ENCODE measurements at places on chromosomes 7 and 10.

GRCh38 chr7:6889252-6889812, 63.3 kb upstream of the CCZ1B start:
- no peak for DNase-seq

GRCh38 chr7:29319719-29320521, 125.3 kb downstream of the CHN2 start:
- DNase-seq, result no peak

GRCh38 chr10:107502229-107502985, 337.9 kb upstream of the SORCS1 start:
- DNase-seq, result no peak

- no peak for DNase-seq
Measured at GRCh38 chr10:58764087-58764747, 251.5 kb downstream of the BICC1 start.

GRCh38 chr10:44051584-44052385, 333.1 kb downstream of the CXCL12 start:
- no peak for DNase-seq

- no peak for DNase-seq
Measured at GRCh38 chr10:113663142-113663541, 699 bp downstream of the NRAP start.

DNA sequence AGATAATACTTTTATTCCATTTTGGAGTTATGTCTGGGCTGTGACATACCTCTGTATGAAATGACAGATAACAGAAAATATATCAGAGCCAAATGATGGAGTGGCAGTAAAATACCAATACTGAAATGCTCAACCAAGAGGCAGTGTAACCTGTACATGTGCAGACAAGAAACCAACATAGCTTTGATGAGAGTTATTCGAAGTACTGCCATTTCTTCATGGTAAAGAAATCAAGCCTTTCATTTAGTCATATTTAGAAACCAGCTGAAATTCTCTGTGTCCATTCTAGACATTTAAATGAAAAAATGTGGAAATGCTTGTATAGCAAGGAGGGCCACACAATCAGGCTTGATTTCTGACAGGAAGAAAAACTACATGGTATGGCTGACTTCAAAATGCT, 127.1 kb upstream of the PTPRZ1 start:
- DNase-seq, result no peak

GRCh38 chr7:152615031-152615741, 60.8 kb downstream of the XRCC2 start:
- DNase-seq, result no peak

GRCh38 chr7:107432261-107432660, 37.6 kb upstream of the GPR22 start:
- no peak for DNase-seq

DNA sequence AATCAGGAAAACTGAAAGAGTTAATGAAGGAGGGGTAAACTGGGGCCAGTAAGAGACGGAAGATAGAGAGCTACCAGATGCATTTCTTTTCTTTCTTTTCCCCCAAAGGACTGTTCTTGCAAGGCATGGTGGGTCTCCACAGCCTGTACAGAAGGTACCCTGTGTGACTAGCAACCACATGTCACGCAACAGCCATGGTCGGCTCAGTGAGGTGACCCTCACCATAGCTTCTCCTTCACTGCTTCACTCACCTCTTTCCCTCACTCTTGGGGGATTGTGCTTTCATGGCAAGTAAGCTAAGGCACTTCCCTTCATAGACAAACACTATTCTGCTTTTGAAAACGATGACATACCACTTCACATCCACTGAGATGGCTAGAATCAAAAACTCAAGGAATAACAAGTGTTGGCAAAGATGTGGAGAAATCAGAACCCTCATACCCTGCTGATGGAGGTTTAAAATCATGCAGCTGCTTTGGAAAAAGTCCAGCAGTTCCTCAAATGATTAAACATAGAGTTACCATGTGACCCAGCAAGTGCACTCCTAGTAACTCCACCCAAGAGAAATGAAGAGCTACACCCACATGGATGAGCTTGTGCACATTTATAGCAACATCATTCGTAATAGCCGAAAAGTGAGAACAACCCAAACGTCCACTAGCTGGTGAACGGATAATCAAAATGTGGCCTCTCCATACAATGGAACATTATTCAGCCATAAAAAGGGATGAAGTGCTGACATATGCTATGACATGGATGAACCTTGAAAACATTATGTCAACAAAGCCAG, 3.8 kb upstream of the INSIG1 start:
- DNase-seq, result no peak

GRCh38 chr7:140003913-140004382, 58.8 kb downstream of the PARP12 start:
- DNase-seq, result no peak

DNA sequence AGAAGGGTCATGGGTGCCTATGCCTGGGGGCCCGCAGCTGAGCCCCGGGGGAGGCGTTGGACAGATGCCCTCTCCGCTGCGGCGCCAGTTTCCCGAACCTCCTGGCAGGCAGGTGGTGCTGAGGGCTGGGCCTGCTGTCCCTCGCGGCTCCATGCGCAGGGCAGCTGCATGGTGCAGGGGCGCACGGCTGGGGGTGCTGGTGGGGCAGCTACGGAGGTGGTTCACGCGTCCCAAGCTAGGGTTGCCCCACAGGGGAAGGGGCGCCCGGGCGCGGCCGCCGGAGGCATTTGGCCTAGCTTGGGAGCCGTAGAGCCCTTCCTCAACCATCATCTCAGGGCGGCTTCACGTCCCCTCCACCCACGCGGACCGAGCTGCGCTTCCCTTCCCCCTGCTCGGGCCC, 146.0 kb downstream of the CCDC201 start:
- DNase-seq, result no peak

GRCh38 chr7:55326081-55326835, 38.9 kb upstream of the LANCL2 start:
- no peak for DNase-seq

DNA sequence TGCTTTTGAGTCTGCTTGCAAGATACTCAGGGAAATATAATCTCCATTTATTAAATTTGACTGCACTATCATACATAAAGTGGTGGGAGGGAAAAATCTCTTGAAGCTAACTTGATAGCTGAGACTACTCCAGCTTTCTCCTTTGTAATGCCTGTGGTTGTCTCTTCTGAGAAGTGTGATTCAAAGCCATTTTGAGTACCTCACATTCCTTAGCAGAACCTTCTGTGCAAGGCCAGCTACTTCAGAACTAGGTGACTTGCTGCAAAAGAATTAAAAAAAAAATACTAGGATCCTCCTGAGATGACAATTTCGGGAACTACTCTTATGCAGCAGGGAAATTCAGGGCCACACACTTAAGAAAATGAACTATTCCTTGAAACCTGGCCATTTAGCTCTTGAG, 294.8 kb downstream of the MDFIC start:
- DNase-seq, result no peak

GRCh38 chr10:113108194-113108835, 158.3 kb downstream of the TCF7L2 start:
- no peak for DNase-seq

DNA sequence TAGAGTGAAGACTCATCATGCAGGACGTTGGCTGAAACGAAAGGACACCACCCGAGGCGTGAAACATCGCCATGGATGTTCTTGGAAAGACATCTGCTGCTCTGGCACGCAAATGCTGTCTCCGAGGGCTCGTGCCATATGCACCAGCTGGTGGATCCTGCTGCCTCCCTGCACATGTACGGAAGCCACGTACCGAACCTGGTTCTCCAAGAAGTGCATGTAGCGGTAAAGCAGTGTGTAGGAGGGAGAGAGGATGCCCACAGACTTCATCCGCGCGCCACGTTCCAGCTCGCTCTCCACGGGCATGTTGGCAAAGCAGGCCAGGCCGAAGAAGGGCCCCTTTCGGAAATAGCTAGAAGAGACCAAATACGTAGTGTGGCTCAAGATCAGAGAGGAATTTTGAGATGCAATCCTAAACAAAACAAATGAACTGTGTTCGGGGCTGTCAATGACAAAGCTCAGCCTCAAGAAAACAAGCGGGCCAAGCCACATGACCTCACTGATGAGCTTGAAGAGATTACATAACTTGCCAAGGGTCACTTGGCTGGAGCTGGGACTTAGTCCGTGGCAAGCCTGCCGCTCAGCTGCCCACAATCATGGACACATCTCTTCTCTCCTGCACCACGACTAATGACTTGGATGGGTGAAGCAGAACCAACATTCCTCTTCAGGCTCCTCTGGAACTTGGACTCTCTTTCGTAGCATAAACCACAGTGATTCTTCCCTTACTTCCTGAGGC, 16.5 kb downstream of the DENND11 start:
- DNase-seq, result no peak

DNA sequence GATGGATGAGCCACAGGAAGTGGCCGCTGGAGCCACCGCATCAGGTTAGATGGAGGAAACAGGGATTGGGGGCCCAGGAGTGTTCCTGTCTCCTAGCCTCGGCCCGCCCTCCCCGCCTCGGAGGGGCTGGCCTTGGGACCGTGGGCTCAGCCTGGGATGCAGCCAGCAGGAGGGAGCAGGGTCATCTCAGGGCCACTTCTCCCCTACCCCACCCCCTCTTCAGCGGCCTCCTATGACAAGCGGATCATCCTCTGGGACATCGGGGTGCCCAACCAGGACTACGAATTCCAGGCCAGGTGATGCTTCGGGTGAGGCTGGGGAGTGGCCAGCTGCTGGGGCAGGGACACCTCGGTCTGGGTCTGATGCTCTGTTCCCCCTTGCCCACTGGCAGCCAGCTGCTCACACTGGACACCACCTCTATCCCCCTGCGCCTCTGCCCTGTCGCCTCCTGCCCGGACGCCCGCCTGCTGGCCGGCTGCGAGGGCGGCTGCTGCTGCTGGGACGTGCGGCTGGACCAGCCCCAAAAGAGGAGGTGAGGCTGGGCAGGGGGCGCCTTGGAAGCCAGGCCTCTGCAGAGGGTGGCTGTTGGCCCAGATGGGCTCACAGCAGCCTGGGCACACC, 4.7 kb downstream of the LRWD1 start:
- no peak for DNase-seq

DNA sequence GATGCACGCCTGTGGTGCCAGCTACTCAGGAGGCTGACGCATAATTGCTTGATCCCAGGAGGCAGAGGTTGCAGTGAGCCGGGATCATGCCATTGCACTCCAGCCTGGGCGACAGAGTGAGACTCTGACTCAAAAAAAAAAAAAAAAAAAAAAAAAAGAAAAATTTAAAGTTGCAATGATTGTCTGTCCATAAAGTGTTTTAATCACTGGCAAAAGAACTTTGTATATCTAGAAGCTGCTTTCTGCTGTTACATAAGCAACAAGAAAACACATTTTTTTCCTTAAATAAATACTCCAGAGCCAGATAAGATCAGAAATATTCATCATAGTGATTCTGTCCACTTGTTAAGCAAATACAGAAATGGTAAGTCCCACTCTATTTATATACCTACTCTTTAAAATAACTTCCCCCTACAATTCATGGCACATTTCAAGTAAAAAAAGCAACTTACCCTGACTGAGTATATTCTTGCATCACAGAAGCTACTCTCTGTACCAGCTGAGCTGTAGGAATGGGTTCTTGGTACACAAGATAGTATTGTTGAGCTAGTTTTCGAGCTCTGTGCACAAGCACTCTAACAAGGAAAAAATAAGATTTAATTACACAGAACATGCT, 7.6 kb downstream of the PSMA2 start:
- no peak for DNase-seq

DNA sequence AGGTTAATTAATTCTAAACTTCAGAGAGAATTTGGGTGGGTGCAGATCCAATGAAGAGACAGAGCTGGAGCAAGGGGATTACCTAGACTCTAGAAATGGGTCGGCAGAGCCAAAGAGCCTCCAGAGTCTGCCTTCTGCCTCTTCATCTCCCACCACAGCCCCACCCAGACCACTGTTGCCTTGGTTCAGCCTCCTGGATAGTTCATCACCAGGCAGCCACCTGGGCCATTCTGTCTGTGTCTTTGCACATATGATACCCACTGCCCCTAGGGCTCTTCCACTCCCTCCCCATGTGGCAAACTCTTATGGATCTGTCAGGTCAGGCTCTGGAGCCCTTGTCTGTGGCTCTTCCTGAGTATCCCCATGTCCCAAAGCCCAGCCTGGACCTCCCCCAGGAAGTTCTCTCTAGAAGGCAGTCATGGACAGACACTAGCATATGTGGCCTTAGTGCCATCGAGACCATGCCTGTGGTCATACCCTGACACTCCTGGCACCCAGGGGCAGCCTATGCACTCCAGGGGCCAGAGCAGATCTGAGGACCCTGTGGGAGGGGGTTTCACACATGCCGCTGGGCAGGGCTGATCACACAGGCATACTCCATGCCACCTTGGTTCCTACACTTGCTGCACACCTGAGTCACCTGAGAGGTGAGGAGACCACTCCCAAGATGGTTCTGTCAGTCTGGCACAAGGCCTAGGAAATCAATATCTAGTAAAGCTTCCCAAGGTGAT, 41.6 kb downstream of the FRMPD2 start:
- no peak for DNase-seq

DNA sequence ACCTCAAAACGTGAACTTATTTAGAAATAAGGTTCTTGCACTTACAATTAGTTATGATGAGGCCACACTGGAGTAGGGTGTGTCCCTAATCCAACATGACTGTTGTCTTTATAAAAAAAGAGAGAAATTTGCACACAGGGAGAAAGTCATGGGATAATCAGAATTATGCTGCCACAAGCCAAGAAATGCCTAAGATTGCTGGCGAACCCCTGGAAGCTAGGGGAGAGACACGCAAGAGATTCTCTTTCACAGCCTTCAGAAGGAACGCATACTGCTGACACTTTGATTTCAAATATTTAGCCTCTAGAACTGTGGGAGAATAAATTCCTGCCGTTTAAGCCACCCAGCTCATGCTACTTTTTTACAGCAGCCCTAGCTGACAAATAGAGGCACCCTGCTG, 138.3 kb downstream of the CCDC71L start:
- no peak for DNase-seq

- no peak for DNase-seq
Measured at GRCh38 chr7:130084037-130084875, 13.9 kb downstream of the KLHDC10 start.

DNA sequence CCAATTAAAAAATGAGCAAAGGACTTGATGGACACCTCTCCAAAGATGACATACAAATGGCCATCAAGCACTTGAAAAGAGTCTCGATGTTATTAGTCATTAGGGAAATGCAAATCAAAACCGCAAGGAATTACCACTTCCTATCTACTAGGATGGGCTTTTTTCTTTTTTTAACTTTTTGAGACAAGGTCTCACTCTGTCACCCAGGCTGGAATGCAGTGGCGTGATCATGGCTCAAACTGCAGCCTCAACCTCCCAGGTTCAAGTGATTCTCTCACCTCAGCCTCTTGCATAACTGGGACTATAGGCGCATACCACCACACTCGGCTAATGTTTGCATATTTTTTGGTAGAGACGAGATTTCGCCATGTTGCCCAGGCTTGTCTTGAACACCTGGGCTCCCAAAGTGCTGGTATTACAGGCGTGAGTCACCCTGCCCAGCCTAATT, 13.6 kb downstream of the NKX1-2 start:
- no peak for DNase-seq

- DNase-seq, result no peak
Measured at GRCh38 chr10:9510626-9511025, 1456.1 kb downstream of the GATA3 start.

DNA sequence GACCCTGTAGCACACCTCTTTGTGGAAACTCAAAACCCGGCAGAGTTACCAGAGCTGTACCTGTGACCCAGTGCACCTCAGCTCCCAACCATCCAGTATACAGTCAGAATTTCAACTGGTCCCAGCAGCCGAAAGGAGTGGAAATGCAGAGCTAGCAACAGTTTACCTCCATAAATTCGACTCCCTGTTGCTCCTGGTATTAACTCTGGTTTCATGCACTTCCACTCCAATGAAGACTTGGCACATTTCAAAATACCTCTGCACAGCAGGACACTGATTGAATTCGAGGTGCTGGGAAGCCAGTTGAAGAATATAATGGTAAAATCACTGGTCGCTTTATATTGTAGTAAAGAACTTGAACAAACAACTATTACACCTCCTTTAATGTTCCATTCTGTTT, 17.9 kb upstream of the TIAL1 start:
- no peak for DNase-seq

Data from stimulated activated CD4-positive, alpha-beta T cell treated with anti-CD3 and anti-CD28 coated beads, Interleukin-15, amount 100 ng/mL, for 1 hour (primary cell).